ENCODE measurements at places on chromosomes 3 and 15. TPM values are rescaled to one million over a fixed set of nuclear protein-coding genes. Genes with fewer than 3 reads are reported as not detected.

DNA sequence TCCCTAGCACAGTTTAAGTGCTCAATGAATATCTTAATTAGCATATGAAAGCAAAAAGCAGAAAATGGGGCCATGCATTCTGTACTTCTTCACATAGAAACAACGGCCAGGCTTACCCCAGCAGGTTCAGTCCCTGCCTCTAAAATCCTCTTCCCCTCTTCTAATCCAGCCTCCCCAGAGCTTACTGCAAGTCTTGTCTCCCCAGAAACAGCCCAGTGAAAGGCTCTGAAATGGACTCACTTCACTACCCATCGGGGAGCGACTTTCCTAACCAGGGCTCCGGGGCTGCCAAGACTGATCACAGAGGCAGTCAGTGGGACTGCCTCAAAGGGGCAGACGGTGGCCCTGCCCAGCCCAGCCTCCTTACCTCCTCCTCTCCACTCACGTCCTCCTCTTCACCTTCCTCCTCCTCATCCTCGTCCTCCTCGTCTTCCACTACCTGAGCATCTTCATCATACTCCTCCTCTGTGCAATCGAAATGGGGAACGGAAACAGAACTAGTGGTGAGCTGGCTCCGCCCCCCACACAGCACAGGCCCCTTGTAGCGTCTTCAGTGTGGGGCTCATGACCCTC, 38.0 kb downstream of the ANP32A start:
- DNase-seq, result no peak

Gene CAPN3
- 101 TPM for polyA plus RNA-seq

Gene CA12
- 2.7 TPM for polyA plus RNA-seq

Gene CFAP44
- 7.1 TPM for polyA plus RNA-seq

Gene SERPINI2
- 0.64 TPM for polyA plus RNA-seq

DNA sequence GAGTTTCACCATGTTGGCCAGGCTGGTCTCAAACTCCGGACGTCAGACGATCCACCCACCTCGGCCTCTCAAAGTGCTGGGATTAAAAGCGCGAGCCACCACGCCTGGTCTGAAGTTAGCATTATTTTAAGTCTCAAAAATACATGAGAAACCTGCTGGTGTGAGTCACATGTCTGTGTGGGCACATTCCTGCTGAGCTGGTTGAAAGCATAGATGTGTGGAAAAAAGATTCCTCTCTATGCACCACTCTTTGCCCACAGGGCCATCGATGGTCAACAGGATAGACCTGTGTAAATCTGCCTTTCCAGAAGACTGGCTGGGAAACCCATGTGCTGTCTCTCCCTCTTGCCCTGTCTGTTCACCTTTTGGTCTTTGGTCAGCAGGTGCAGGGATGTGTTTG, 63.5 kb downstream of the CHRD start:
- peak; percentile 26 for DNase-seq

Gene CILP
- polyA plus RNA-seq, result 2.6 TPM

Gene IFRD2
- 34.6 TPM for polyA plus RNA-seq

DNA sequence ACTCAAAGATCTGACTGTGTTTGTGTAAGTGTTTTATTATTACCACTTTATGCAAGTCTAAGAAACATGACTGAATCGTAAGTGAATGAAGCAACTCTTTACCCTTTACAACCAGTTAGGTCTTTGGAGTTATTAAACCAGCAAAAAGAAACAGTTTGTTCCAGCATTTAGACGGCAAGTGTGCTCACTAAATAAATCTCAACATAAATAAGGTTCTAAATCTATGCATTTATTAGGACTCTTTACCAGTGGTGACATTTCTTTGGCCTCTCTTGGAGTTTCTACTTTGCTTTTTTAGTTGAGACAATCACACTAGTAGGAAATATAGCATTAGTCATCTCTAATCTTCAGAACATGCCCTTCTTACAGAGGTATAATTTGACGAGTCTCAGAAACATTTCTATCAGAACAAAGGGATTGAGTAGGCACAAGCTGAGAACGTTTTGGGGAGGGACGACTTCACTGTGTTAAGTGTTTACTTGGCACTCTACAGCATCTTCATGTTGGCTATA, 739.9 kb upstream of the NR2F2 start:
- DNase-seq, result no peak

- DNase-seq, result no peak
Measured at GRCh38 chr15:101669744-101670143, 17.6 kb upstream of the TM2D3 start.

Gene SOX14
- not detected for polyA plus RNA-seq

- DNase-seq, result peak; percentile 55
Measured at GRCh38 chr3:127417709-127418559, 130.1 kb upstream of the PRR20G start.

DNA sequence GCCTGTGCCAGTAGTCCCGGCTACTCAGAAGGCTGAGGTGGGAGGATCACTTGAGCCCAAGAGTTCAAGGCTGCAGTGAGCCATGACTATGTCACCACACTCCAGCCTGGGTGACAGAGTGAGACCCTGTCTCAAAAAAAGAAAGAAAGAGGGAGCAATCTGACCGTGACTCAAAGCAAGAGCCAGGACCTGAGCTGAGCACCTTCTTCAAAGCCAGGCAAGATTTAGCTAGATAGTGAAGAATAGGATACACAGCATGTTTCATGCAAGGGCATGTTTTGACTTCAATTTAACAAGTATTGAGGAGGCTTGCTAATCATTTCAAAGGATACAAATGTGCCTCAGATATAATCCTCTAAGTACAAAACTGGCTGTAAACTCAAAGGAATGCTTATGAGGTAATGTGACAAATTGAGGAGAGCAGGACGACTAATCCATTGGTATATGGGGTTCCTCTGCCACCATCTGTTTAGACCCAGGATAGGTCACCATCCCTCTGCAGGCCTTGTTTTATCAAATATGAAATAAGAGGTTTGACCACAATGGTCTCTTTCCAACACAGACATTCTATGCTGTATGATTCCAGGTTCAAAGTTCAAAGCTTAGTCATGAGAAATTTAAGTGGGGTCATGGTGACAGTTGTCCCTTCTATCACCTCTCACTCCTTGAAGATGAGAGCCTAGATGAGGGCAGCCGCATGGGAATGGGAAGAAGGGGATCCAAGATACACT, 33.2 kb downstream of the RAB27A start:
- no peak for DNase-seq

DNA sequence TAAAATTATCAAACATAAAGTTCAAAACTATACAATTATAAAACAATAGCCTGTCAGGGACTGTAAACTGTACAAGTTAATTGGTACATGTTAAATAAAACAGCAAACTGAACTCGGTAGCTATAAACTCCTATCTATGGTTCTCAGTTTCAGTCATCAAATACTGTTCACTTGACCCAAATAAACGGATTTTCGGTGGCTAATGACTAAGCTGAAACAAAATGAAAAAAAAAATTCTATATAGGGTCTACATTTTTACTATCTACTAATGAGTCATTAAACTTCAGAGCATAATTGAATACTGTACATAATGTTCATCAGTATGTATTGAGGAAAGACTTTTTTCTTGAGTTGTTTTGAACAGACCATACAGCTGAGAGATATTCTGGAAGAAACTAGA, 6.6 kb downstream of the PROK2 start:
- DNase-seq, result no peak

- no peak for DNase-seq
Measured at GRCh38 chr3:55622733-55623132, 135.6 kb upstream of the WNT5A start.

Measured in aorta (tissue), 5 donors.